Frontal cortex (tissue), 4 donors: ENCODE measurements at places on chromosomes 5 and 9. TPM values are rescaled to one million over a fixed set of nuclear protein-coding genes. Genes with fewer than 3 reads are reported as not detected.

The MEIKIN gene
- not detected for total RNA-seq

The NAA35 gene
- total RNA-seq, result 65.6 TPM

The SLC1A3 gene
- total RNA-seq, result 161 TPM

The IFNA13 gene
- not detected for total RNA-seq

The SPINK5 gene
- not detected for total RNA-seq

The PDE8B gene
- 7.3 TPM for total RNA-seq

The NDUFAF2 gene
- total RNA-seq, result 20.4 TPM
